ENCODE measurements at places on chromosomes 3 and 15.

GRCh38 chr3:39753391-39753790, 56.0 kb upstream of the MYRIP start:
- no peak for DNase-seq

GRCh38 chr3:124246949-124247348, 255.0 kb upstream of the ROPN1 start:
- peak; percentile 30 for DNase-seq

GRCh38 chr15:59018833-59019232, 31.4 kb downstream of the RNF111 start:
- no peak for DNase-seq

- no peak for DNase-seq
Observed at GRCh38 chr3:167874671-167875372, 139.3 kb downstream of the SERPINI1 start.

GRCh38 chr15:67472957-67473356, 48.0 kb upstream of the C15orf61 start:
- DNase-seq: no peak

- DNase-seq: no peak
Observed at GRCh38 chr3:141055536-141056445, 4.6 kb downstream of the SPSB4 start.
